GM10248 (cell line): ENCODE measurements at places on chromosomes 11 and 22.

DNA sequence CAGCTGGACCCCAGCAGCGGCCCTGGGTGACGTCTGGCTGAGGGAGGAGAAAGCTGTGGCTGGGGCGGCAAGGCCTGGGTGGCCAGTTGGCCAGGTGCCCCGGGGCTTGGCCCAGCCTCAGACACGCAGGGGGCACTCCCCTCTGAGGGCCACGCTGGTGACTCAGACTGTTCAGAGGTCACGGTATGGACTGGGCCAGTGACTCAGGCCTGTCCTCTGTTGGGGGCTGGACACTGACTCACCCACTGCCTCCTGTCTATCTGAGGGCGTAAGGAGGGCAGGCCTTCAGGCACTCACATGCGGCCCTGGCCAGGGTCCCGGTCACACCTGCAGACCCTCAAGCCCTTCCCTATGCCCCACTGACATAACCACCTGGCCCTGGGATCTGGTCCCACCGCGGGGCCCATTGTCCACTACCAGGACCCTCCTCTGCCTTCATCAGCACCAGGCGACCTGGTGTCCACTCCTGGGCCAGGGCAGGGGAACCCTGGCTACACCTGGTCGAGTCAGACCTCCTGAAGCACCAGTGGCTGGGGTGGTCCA, 3.7 kb upstream of the MUC5AC start:
- peak; percentile 13 for DNase-seq

DNA sequence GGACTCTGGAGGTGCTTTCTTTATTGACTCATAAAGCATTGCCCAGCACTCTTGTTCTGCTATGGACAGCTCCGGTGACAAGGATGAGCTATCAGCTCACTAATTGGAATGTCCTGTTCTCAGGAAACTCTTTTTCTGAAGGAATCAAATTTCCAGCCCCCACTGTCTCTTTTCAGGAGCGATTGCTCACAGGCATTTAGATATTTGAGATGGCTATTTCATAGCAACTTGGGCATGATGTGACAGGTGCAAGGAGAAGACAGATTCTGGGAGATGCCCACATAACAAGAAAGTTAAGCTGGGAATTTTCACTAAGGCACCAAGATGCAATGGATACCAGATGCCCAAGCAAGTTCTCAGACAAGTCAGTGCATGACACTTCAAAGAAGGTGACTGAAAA, 123.4 kb upstream of the CSNK2A3 start:
- DNase-seq = no peak

GRCh38 chr22:17753401-17753989, 20.8 kb downstream of the BID start:
- peak; percentile 15 for DNase-seq

DNA sequence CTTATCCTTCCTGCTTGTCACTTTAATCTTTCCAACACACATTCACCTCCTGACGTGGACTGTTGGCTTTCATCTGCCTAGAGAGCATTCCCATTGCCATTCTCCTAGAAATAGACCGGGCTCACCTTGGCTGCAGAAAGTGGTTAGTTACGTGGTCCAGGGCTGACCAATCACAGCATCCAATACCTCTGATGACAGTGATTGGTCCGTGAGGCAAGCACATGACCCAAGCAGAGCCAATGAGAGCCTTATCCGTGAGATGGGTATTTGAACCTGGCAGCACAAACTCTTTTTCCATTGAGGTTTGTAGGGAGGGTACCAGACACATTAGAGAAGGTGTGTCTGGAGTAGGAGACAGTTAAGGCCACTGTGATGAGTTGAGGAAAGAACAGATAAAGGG, 85.8 kb downstream of the MIAT start:
- no peak for DNase-seq

DNA sequence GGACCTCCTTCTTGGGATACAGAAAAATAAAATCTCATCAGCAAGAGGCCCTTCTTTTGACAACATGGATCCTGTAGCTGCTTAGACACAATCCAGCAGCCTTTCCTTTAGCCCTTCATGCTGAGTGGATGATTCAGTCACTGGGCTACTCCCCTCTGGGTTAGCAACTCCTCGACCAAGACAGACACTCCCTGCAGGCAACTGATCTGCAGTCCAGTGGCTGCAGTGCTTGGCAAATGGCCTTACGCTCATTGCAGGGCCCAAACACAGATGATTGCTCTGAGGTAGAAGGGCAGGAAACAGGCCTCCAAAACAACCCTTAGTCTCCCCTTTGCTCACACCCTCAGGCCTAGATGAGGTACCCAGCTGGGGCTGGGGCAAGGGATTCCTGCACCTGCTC, 73.2 kb upstream of the OPCML start:
- DNase-seq = no peak

DNA sequence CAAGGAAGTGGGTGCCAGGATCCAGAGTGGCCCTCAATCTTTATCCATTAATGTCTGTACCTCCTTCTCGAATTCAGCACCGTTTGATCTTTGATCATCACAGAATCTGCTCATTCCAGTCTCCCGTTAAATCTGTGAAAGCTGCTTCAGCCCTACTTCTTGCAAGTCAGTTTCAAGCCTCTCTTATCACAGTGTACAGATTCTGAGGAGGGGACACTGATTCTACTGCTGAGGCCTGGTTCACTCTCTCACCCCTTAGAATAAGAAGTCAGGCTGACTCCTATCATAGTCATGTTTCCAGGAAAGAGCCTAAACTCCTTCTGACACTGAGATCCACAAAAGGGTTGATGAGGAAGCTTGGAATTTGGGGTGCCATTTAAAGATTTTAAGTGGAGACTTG, 39.0 kb downstream of the MAML2 start:
- no peak for DNase-seq

GRCh38 chr11:110501428-110501827, 71.7 kb downstream of the FDX1 start:
- no peak for DNase-seq

DNA sequence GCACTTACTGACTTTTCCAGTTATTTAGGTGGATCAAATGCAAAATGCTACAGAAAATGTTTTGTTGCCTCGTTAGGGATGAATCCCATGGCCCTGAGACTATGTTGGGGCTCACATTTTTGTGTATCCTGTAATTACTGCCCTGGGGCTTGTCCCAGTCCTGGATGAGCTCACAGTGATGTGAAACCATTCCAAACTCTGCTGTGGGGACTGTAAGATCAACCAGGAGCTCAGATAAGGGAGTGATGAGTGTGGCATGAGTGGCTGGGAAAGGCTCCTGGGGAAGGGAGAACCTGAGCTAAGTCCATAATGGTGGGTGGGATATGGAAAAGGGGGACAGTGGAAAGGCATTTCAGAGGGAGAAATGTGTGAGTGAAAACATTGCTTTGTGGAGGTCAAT, 54.0 kb downstream of the SLC5A1 start:
- no peak for DNase-seq

DNA sequence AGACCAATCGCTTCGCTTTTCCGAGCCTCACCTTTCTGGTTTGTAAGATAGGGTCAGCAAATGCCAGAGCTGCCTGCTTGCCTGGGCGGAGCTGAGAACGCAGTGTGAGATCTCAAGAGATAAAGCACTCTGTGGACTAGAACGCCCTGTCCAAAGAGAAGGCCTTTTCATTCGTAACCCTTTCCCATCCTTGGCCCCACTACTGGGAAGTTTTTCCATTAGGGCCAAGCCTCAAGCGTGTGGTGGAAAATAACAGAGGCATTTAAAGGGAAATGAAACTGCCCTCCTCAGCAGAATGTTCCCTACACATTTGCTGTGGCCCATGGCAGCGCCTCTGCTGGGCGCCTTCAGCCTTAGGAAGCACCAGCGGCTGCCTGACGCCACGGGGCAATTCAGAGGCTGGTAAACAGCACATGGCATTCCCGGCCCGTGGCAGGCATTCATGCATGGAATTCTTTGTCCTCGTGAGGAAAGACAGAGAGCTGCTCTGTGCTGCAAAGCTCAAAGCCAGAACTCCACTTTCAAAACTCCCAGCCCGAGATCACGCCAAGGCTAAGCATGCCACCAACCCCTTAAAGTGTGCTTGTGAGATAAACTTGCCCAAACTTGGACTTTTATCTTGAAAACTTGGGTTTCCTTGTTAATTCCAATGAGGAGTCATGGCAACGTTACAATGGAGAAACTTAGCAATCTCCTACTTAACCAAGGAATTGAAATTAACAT, 38.1 kb downstream of the AHNAK start:
- peak; percentile 57 for DNase-seq

GRCh38 chr22:47175151-47176025, 412.9 kb downstream of the TBC1D22A start:
- no peak for DNase-seq
